Stimulated activated CD4-positive, alpha-beta T cell treated with anti-CD3 and anti-CD28 coated beads, TNF-alpha, amount 100 ng/mL, for 1 hour (primary cell): ENCODE measurements at places on chromosomes 13 and 19.

DNA sequence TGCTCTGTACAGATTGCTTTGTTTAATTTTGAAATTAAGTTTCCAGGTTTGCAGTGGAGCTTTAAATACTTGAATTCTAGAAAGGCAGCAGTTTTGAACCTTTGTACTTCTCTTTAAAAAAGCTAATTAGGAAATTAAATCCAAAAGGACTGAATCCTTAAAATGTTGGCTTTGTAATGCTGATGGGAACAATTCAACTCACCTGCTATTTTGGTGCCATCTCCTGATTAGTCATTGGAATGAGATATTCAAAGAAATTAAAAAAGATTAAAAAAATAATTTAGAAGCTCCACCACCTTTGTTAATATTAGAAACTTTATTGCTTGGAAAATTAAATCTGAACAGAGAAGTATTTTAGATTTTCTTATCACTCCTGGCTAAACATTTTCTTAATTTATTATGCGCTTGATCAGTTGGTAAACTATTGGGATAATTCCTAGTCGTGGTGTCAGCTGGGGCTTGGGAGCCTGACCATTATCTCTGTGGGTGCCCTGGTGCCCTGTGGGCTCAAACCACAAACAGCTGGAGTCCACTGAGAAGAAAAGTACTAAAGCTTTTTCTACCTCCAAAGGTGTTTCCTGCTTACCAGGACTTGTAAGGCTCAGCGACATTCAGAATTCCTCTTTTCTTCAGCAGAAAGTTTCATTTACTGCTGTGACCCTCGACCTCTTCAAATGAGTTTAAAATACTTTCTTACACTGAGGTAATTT lies 540.4 kb downstream of the DIAPH3 start:
- no peak for DNase-seq

GRCh38 chr19:4909156-4909896 lies at the start of gene UHRF1:
TSS of gene UHRF1 (plus strand) at chr19:4909501. CDS start at chr19:4910886, 1,385 bp downstream.
- DNase-seq, result no peak

GRCh38 chr13:113103646-113104045 lies 1.9 kb upstream of the F7 start:
- DNase-seq, result no peak

DNA sequence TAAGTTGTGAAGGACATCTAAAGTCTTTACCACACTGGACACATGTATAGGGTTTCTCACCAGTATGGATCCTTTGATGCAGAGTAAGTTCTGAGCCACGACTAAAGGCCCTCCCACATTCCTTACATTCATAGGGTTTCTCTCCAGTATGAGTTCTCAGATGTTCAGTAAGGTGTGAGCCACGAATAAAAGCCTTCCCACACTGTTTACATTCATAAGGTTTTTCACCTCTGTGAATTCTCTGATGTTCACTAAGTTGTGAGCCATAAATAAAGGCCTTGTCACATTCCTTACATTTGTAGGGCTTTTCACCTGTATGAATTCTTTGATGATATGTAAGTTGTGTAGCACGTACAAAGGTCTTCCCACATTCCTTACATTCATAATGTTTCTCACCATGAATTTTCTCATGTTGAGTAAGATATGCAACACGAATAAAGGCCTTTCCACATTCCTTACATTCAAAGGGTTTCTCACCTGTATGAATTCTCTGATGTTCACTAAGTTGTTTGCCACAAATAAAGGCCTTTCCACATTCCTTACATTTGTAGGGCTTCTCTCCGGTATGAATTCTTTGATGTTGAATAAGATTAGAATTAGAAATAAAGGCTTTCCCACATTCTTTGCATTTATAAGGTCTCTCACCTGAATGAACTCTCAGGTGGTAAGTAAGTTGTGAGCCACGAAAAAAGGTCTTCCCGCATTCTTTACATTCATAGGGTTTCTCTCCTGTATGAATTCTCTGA lies 29.8 kb downstream of the ZNF571 start:
- DNase-seq, result no peak

- DNase-seq, result no peak
These were observed 1.3 kb downstream of the PROZ start for GRCh38 chr13:113159701-113160100.

- no peak for DNase-seq
These were observed 4.8 kb upstream of the SMG9 start for GRCh38 chr19:43759515-43759914.

DNA sequence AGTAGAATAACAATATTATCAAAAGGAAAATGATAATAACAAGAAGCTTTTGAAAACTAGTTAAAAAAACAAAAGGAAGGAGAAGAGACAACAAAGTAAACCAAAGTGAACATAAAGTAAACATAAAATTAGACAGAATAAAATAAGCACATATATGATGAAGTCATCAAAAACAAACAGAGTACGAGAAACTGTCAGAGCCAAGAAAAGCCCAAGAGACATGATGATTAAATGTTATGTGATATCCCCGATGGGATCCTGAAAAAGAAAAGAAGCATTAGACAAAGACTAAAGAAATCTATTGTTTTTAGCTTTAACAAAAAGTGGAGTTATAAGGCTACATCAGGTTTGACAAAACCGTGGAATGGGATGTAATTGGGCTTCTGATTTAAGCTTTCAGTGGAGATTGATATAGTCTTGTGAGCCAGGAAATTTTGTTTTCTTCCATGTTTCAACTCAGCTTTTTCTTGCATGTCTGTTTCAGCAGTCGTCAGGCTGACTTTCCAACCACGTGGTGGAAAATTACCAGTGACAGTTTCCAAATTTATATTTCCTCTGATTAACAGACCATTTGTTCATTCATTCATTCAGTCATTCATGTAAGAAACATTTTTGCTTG lies 64.9 kb downstream of the KL start:
- no peak for DNase-seq

GRCh38 chr13:78958006-78958405 lies 299.1 kb upstream of the OBI1 start:
- DNase-seq, result no peak

DNA sequence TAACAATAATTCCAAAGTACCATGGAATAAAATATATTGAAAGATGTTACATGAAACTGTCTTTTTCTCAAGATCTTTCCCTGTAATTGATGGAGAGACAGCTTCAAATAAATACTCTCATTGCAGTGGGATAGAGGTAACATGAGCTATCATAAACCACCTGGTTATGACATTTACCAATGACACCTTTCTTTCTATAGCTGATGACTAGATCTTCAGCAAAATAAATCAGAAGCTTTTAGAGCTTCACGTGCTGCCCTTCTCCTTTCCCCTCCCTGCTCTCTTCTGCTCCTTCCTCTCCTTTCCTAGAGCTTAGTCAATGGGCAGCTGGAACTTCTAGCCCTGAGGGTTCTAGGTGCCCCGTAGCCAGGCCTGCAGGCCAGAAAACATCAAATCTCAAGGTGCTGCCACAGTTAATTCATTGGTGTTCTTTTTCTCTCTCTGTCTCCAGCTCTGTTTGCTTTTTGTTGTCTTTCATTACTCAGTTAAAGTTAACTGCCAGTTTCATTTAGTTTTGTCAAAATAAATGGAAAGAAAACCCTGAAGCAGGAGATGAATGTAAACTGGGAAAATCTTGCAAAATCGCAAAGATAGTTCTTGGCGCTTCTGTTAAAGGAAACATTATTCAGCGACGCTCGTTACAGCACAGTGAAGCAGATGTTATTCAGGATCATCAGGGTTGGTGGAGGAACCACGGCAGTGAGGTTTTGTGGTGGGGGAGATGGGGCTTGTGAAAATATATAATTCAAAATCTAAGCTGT lies 8.3 kb upstream of the METTL21C start:
- no peak for DNase-seq

GRCh38 chr19:42594617-42595489 lies at the start of gene CEACAM8:
TSS of gene CEACAM8 (minus strand) at chr19:42594924. CDS start at chr19:42594828, 96 bp downstream.
- DNase-seq, result no peak

DNA sequence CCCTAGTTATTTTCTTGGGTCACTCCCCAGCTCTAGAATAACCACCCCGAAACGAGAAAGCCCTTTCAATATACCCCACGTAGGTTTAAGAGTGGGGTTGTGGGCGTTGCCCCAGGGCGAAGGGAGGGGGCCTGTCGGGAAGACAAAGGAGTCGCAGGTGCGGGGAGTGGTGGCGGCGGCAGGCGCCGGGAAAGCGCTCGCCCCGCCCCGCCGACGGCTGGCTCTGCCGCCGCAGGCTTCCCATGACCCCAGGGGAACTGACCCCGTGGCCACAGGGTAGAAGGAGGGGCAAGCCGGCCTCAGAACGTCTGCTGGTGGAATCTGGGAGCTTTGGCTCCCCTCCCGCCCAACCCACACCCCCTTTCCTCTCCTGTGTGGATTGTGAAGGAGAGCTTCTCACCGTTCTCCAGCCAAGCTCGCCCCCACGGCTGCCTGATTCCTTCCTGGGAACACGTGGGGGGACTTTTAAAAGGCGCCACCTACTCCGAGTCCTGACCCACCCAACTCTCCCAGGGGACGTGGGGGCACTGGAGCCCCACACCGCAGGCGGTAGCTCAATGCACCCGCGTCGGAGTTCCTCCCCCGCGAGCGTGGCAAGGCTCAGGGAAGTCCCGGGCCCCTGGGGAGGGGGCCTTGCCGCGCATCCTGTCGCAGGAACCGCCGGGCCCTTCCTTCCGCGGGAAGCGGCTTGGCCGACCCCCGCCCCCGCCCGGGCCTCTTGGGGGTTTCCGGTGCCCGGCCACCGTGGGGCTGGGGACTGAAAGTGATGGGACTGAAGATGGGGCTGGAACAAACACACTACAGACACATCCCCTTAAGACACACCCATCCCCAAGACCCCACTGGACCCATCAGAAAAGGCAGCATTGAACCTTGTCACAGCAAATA lies 5.5 kb downstream of the IER2 start:
- DNase-seq, result peak; percentile 64

DNA sequence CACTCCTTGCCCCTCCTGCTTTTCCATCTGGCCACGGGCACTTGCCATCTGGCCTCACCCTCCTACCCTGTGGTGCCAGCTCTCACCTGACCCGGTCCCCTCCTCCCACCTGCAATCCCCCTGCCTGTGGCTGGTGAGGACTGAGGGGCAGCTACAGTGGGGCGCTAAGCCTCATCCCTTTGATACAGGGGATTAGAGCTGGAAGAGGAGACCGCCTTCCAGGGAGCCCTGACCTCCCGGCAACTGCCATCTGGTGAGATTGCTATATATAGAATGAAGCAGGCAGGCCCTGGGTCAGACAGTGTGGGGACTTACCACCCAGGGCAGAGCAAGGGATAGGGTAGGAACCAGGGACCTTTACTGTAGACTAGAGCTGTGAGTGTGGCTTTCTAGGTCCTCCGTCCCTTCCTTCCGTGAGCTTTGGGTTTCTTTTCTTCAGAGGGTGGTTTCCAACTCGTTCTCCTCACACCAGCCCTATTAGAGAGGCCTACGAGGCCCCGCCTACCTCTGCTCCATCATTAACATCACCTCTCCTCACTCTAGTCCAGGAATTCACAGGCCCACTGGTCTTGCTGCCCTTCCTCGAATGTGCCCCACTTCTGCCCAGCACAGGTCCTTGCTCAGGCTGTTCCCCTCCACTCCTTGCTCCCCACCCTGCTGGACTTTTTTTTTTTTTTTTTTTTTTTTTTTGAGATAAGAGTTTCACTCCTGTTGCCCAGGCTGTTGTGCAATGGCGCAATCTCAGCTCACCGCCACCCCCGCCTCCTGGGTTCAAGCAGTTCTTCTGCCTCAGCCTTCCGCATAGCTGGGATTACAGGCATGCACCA lies 7.7 kb downstream of the KASH5 start:
- DNase-seq, result no peak

DNA sequence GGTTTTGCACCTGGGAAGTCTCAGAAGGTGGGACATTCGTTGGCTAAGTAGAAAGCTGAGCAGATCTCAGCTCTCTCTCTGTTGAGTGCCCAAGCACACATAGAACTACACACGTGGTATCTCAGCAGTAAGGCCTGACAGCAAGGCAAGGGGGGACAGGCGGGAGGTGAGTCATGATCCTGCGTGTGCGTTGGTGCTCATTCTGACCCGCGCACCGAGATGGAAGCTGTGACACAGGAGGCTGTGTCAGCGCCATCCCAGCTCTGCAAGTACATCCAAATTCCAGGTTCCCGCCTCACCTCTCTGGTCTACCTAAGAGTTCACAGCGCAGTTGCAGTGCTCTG lies 135.7 kb downstream of the USP12 start:
- DNase-seq, result no peak

- no peak for DNase-seq
These were observed 332.7 kb upstream of the KLF12 start for GRCh38 chr13:74466864-74467263.

GRCh38 chr13:90443268-90443667 lies 904.2 kb upstream of the MIR17HG start:
- no peak for DNase-seq

GRCh38 chr19:19342086-19343015 lies 21.7 kb downstream of the MAU2 start:
- no peak for DNase-seq

DNA sequence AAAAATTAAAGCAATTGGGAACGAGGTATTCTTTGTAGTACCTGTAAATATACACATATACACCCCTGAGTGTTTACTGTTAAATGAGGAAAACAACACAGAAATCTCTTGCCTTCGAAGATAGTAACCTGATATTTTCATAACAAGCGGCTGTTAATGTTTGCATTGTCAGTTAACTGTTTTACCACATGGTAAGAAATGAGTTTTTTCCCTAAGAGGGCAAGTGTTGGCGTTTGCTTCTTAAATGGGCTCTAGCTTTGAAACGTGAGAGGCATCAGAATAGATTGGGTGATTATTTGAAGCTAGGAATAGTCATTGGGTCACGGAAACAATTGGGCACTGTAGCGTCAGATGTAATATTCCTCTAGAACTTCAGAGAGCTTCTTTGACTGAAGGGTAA lies 22.0 kb upstream of the UPF3A start:
- no peak for DNase-seq

- DNase-seq, result no peak
These were observed 39.5 kb upstream of the GRTP1 start for GRCh38 chr13:113403255-113404104.

DNA sequence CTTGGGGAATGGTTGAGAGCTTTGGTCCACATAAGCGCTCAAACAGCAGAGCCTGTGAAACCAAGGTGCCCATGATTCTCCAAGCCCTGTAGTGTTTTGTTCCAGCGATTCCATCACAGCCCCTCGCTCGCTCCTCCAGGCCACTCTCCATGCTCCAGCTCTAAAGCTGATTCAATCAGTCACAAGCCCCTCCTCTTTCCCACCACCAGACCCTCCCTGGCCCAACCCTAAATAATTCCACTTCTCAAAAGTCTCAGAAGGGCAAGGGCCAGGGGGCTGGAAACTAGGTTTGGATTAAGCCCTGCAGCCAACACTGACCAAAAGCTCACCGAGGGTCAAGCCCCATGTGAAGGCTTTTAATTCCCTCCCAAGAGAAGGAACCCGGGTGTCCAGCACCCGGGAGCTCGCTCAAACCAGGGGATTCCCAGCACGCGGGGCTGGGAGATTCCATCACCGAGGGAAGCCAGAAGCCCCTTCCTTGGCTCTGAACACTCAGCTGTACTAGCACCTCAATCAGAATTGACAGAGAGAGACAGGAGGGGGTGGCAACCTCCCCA lies 1.5 kb downstream of the ZNF296 start:
- DNase-seq, result no peak

GRCh38 chr13:39455521-39456175 lies 147.3 kb downstream of the LHFPL6 start:
- DNase-seq, result no peak

GRCh38 chr19:39401549-39402345 lies 4.9 kb upstream of the ZFP36 start:
- no peak for DNase-seq
